ENCODE measurements at places on chromosomes 5 and 9. TPM values are rescaled to one million over a fixed set of nuclear protein-coding genes. Genes with fewer than 3 reads are reported as not detected.

DNA sequence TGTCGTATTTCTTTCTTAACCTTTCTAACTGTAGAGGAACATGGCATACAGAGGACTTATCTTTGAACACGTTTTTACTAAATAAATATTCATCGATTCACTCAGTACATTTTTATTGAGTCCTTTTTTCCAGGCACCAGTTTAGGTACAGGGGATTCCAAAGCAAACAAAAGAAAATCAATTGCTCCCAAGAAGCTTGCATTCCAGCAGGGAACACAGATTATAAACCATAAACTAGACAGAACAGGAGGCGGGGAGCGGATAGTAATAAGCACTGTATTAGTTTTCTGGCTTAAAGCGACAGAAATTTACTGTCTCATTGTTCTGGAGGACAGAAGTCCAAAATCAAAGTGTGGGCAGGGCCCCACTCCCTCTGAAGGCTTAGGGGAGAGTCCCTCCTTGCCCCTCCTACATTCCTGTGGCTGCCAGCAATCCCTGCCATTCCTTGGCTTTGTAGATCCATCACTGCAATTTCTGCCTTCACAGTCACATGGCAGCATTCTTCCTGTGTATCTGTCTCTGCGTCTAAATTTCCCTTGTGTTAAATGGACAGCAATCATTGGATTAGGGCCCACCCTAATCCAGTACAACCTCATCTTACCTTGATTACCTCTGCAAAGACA lies 115.5 kb downstream of the COL23A1 start:
- no peaks in the 10 kb centered on the region for H3K4me1 ChIP-seq
- H3K4me3 ChIP-seq, result no peak overlapping the region
- H3K36me3 ChIP-seq, result no peaks in the 10 kb centered on the region
- DNase-seq, result no peak
- no peaks in the 10 kb centered on the region for H3K27me3 ChIP-seq

GRCh38 chr9:130266236-130267098 lies 907 bp downstream of the HMCN2 start:
- peaks cover 79% of the 10 kb centered on the region for H3K27me3 ChIP-seq
- H3K36me3 ChIP-seq, result no peaks in the 10 kb centered on the region
- H3K27ac ChIP-seq, result no peak overlapping the region
- H3K4me1 ChIP-seq, result peaks cover 15% of the 10 kb centered on the region
- peak overlapping the region; percentile 35 for H3K4me3 ChIP-seq
- peak; percentile 28 for DNase-seq

GRCh38 chr5:151614565-151614964 lies 23.4 kb upstream of the FAT2 start:
- H3K36me3 ChIP-seq, result no peaks in the 10 kb centered on the region
- H3K27ac ChIP-seq, result no peak overlapping the region
- no peaks in the 10 kb centered on the region for H3K27me3 ChIP-seq
- no peak for DNase-seq

GRCh38 chr5:154714266-154714986 lies 40.8 kb upstream of the LARP1 start:
- peak overlapping the region; percentile 27 for H3K27ac ChIP-seq
- no peak overlapping the region for H3K4me3 ChIP-seq
- DNase-seq, result no peak
- H3K36me3 ChIP-seq, result no peaks in the 10 kb centered on the region
- H3K4me1 ChIP-seq, result peaks cover 36% of the 10 kb centered on the region

DNA sequence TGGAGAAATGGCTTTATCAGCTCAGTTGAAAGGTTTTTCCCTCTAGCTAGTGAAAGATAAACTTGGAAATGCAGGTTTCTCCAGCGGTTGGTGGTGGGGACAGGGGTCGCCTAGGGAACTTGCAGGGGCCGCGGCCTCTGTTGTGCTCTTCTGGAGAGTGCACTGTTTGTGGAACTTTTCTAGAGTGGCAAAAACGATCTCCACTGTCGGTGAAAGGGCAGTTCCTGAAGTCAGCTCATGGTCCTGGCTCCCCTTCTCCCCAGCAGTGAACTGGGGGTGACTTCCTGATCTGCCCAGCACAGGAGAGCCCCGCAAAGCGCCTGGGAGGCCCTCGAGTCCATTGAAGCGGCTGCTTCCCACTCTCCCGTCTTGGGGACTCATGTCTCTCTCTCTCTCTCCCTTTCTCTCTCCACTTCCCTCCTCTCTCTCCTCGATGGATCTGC lies 3.2 kb downstream of the IRX1 start:
- H3K27me3 ChIP-seq, result peaks cover 100% of the 10 kb centered on the region
- no peak for DNase-seq
- H3K27ac ChIP-seq, result no peak overlapping the region
- peaks cover 9% of the 10 kb centered on the region for H3K4me1 ChIP-seq

DNA sequence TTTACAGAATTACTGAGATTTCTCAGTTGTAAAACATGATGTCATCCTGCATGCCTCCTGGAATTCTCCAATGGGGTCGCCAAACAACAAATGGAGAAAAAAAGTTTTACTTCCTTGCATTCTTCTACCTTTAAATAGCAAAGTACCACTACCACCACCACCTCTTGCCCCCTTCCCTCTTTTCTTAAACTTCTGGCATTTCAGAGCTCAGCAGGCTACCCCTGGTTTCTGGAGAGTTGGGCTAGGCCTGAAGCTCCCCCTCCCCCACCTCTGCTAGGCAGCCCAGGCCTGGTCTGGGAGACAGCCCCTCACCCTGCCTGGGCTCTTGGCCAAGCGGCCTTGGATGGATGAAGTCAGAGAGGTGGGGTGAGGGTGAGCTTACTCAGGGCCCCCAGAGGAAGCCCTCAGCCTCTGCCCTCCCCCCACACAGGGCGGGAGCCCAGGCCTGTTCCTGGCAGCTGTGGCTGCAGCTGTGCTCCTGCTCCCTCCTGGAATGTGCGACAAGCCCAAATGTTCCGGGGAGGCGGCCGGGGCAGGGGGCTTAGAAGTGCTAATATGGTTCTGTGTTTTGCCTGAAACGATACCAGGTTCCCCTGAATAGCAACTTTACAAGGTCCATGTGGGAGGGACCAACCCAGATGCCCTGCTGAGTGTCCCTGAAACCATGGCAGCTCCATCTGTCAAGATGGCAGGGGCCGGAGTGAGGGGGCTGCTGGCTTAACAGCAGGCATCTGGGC lies 6.0 kb upstream of the CCIN start:
- H3K4me1 ChIP-seq, result peaks cover 32% of the 10 kb centered on the region
- no peak for DNase-seq
- H3K4me3 ChIP-seq, result no peak overlapping the region

- H3K4me3 ChIP-seq, result no peak overlapping the region
- no peaks in the 10 kb centered on the region for H3K36me3 ChIP-seq
- H3K27me3 ChIP-seq, result no peaks in the 10 kb centered on the region
Measured at GRCh38 chr5:103469288-103470040, 93.1 kb downstream of the NUDT12 start.

GRCh38 chr9:23041466-23041865 lies 594.8 kb downstream of the DMRTA1 start:
- H3K36me3 ChIP-seq, result no peaks in the 10 kb centered on the region
- H3K4me1 ChIP-seq, result no peaks in the 10 kb centered on the region
- DNase-seq, result no peak
- no peak overlapping the region for H3K4me3 ChIP-seq

DNA sequence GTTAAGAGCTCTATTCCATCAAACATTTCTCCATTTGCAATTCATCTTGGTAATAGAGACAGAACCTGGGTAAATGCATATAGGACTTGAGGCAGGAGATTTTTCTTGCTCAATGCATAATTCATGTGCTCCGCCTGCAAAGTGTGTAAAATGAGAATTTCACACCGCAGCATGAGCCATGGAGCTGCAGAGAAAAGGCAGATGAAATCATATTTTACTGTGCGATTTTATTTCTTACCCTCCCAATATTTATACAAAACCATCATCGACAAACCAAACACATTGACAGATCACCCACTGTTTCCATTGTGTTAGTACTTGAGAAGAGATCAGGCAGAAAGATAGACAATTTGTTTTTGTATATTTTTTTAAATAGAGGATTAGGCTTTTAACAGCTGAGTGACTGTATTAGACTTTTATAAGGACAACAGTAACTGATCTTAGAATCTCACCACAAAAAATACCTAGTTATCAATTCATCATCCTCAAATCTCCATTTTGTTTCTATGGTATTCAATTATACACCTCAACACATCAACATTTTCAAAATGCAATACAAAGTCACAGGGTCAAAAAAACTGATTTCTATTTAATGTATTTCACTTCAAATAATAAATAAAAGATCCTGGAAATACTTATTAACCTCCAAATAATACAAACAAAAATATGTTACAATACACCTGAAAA lies 191.1 kb downstream of the AP3B1 start:
- H3K4me3 ChIP-seq, result no peak overlapping the region
- H3K27me3 ChIP-seq, result no peaks in the 10 kb centered on the region
- peaks cover 8% of the 10 kb centered on the region for H3K36me3 ChIP-seq

DNA sequence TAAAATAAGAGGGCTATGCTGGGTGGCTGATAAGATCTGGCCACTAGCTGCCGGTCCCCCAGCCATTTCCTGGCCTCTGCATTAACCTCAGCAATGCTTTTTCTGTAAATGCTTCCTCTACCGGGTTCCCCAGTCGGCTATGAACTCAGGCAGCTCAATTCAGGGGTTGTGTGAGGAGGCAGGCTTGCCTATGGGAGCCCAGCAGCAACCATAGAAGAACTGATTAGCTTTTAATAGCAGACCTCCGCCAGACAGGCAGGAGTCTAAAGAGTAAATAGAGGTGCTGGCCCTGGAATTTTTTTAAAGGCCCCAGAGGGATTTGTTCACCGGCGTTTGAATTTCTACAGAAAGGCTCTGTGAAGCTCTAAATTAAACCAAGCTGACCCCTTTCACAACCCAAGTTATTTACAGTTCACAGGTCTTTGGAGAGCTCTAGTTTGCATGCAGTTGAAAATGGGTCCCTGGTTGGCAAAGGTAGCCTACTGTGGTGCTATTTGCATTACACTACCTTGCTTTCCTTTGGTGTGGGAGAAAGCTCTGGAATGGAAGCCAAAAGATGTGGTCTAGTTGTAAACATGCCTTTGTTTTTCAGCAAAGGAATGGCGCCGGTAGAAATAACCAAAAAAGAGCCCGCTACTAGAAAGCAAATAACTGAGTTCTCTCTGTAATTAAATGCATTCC lies 289.7 kb upstream of the SEMA6A start:
- no peaks in the 10 kb centered on the region for H3K27me3 ChIP-seq
- no peak overlapping the region for H3K4me3 ChIP-seq
- no peaks in the 10 kb centered on the region for H3K4me1 ChIP-seq
- H3K36me3 ChIP-seq, result no peaks in the 10 kb centered on the region
- DNase-seq, result no peak
- H3K27ac ChIP-seq, result no peak overlapping the region

DNA sequence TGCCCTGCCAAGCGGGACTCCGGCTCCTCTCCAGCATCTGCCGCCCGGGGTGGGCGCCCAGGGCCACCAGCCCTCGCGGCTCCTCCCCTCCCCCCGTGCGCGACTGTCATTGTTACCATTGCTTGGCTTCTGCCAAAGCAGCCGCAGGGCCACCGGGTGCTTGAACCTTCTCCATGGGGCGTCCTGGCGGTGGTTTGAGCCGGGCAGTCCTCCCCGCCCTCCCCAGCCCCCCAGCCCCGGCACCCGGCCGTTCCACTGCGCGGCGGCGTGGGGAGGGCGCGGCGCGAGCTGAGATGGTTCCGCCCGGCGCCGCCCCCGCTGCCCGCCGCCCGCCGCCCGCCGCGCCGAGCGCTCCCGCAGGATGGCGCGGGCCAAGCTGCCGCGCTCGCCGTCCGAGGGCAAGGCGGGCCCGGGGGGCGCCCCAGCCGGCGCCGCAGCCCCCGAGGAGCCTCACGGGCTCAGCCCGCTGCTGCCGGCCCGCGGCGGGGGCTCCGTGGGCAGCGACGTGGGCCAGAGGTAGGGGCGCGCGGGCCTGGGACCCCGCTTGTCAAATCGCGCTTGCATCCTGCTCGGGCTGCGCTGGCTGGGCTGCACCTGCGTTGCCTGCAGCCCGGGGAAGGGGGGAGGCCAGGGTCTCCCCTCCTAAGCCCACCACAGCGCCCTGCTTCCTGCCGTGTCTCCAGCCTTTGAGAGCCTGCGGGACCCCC lies 34.4 kb downstream of the KCNT1 start:
- no peak for DNase-seq
- no peak overlapping the region for H3K4me3 ChIP-seq
- H3K27me3 ChIP-seq, result no peaks in the 10 kb centered on the region
- H3K36me3 ChIP-seq, result no peaks in the 10 kb centered on the region

GRCh38 chr9:29691758-29692407 lies 2118.6 kb upstream of the C9orf72 start:
- no peaks in the 10 kb centered on the region for H3K4me1 ChIP-seq
- no peaks in the 10 kb centered on the region for H3K27me3 ChIP-seq
- no peaks in the 10 kb centered on the region for H3K36me3 ChIP-seq
- no peak overlapping the region for H3K4me3 ChIP-seq
- no peak overlapping the region for H3K27ac ChIP-seq

GRCh38 chr5:76960004-76960625 lies 7.3 kb downstream of the CRHBP start:
- no peaks in the 10 kb centered on the region for H3K36me3 ChIP-seq
- peaks cover under 1% of the 10 kb centered on the region for H3K27me3 ChIP-seq
- no peak for DNase-seq
- peaks cover 9% of the 10 kb centered on the region for H3K4me1 ChIP-seq
- peak overlapping the region; percentile 33 for H3K27ac ChIP-seq

GRCh38 chr9:105233873-105234272 lies 10.6 kb upstream of the SLC44A1 start:
- H3K27ac ChIP-seq, result no peak overlapping the region
- no peaks in the 10 kb centered on the region for H3K4me1 ChIP-seq
- H3K27me3 ChIP-seq, result no peaks in the 10 kb centered on the region
- H3K36me3 ChIP-seq, result no peaks in the 10 kb centered on the region

GRCh38 chr5:178324481-178325310 lies 92.1 kb upstream of the PHYKPL start:
- H3K27ac ChIP-seq, result peak overlapping the region; percentile 19
- peak; percentile 81 for DNase-seq

- H3K27ac ChIP-seq, result peak overlapping the region; percentile 74
- peaks cover 9% of the 10 kb centered on the region for H3K4me1 ChIP-seq
- H3K4me3 ChIP-seq, result peak overlapping the region; percentile 92
- H3K36me3 ChIP-seq, result no peaks in the 10 kb centered on the region
- DNase-seq, result peak; percentile 81
Measured at GRCh38 chr9:86945728-86946200, 1.5 kb downstream of the GAS1 start.

GRCh38 chr9:116774421-116775180 lies 87.5 kb downstream of the TRIM32 start:
- no peak overlapping the region for H3K4me3 ChIP-seq
- H3K27me3 ChIP-seq, result no peaks in the 10 kb centered on the region
- no peaks in the 10 kb centered on the region for H3K36me3 ChIP-seq
- no peaks in the 10 kb centered on the region for H3K4me1 ChIP-seq
- no peak overlapping the region for H3K27ac ChIP-seq

- no peaks in the 10 kb centered on the region for H3K27me3 ChIP-seq
- no peak overlapping the region for H3K4me3 ChIP-seq
- DNase-seq, result no peak
Measured at GRCh38 chr5:11602298-11602697, 301.9 kb downstream of the CTNND2 start.

HAVCR1 gene
- total RNA-seq, result not detected

ECM2 gene
- total RNA-seq, result not detected

CYLC2 gene
- not detected for total RNA-seq

MARVELD2 gene
- total RNA-seq, result 1.3 TPM

NR5A1 gene
- total RNA-seq, result 127 TPM

CDH9 gene
- not detected for total RNA-seq

HTR4 gene
- total RNA-seq, result 0.34 TPM

TLR4 gene
- 138 TPM for total RNA-seq

ARID3C gene
- not detected for total RNA-seq

SH3GLB2 gene
- 83.1 TPM for total RNA-seq
